ENCODE measurements at places on chromosomes 3 and 15. TPM values are rescaled to one million over a fixed set of nuclear protein-coding genes. Genes with fewer than 3 reads are reported as not detected.
A peak's percentile ranks its signal among the peaks of the same experiment; 100 is the strongest.

- no peak for DNase-seq
Measured at GRCh38 chr15:85120351-85121113, 138.9 kb downstream of the PDE8A start.

Gene GTF2E1
- polyA plus RNA-seq, result 5.4 TPM

Gene LXN
- polyA plus RNA-seq, result 21.6 TPM

DNA sequence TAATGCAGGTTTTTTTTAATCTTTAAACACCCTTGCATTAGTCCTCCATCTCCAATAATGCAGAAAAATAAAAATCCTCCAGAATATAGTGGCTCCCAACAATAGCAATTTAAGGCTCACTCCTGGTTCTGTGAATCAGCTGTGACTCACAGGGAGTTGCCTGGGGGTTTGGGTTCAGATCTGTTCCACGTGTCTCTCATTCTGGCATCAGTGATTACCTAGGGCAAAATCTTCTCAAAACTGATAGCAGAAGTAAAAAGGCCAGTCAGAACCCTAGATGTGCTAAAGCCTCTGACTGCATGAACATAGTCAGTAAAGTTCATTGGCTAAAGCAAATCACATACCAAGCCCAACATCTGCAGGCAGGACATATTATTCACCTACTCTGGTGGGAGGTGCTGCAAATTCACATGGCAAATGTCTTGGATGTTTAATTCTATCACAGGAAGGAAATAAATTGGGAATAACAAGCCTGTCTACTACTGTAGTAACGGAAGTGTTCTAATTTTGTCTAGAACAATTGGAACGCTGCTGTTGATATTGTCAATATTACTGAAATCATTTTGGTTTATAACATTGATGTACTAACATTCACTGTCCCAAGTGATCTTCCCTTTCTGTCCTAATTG, 364.1 kb upstream of the CNTN4 start:
- no peak for DNase-seq

Gene TJP1
- 17.7 TPM for polyA plus RNA-seq

- DNase-seq, result peak; percentile 96
Measured at GRCh38 chr3:184249412-184250166, at the start of gene EEF1AKMT4. Gene EEF1AKMT4 (plus strand): TSS chr3:184249672. CDS start chr3:184249695, 23 bp downstream.

DNA sequence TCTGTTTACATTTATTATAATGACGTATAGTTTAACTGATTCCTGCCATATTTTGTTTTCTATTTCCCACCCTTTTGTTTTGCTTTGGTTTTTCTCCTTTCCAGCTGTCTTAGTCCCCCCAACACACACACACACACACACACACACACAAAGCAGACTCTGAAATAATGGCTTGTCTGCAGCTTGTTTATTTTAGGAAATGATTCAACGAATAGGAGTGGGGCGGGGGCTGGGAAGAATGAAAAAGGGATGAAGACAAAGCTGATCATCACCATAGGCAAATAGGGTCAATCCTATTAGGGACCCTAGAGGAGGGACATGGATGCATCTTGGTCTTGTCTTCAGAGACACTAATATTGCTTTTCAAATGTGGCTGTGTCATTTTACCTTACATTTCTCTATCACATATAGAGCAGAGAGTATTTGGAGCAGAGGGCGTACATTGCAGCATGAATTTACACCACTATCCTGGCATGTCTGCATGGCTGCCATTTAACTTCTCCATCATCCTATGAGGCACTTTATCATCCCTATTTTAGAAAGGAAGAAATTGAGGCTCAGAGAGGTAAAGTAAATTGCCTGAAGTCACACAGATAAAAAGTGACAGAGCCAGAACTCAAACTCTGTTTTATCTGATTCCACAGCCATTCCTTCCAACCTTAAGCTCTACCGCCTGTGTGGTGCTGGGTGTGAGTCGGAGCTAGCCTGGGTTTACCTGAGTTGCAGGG, 147.2 kb upstream of the TPM1 start:
- DNase-seq, result no peak

GRCh38 chr3:175129126-175129525, 270.0 kb downstream of the NAALADL2 start:
- DNase-seq, result no peak

Gene DTX3L
- polyA plus RNA-seq, result 8.4 TPM

Gene ITGA11
- 3.4 TPM for polyA plus RNA-seq

Data from kidney (tissue), 22 donors.